ENCODE measurements at places on chromosomes 13 and 19.

- no peak for DNase-seq
Observed at GRCh38 chr19:12411893-12412292, 10.8 kb upstream of the ZNF799 start.

DNA sequence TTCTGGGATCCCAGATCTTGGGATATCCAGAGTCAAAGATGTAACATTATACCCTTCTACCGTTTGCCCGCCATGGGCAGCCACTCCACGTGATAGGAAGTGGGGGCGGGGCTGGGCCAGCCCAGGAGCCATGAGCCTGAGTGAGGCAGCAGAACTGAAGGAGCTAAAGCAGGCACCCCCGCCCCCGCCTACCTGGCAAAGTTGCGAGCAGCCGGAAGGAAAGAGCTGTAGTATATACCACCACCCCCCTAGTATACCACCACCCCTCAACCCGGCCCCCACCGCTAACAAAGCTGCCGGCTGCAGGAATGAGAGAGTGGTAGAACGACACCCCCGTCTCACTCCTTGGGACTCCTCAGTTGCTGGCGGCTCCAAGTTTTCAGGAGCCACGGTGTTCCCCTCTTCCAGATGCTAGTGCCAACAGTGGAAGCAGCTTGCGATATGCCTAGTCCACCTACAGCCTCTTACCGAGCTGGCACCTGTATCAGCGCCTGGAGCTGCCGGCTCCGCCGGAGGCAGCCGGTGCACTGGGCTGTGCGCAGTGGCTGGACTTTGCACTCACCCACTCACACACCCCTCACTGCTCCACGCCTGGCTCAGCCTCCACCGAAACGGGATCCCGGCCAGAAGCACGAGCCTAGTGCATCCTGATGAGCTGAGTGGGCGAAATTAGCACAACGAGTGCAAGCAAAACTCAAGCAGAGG is 230.7 kb upstream of the PRR20A start:
- DNase-seq: no peak

GRCh38 chr13:75440100-75440499 is 41.9 kb downstream of the TBC1D4 start:
- no peak for DNase-seq

GRCh38 chr13:62131604-62132003 is 716.0 kb upstream of the PCDH20 start:
- no peak for DNase-seq

GRCh38 chr19:30049846-30050667 is 108.0 kb downstream of the URI1 start:
- DNase-seq: no peak

- no peak for DNase-seq
Observed at GRCh38 chr19:17156296-17156946, 58.7 kb upstream of the USE1 start.

- no peak for DNase-seq
Observed at GRCh38 chr19:29714371-29714952, 599 bp downstream of the C19orf12 start.

GRCh38 chr13:60329221-60329923 is 67.6 kb upstream of the TDRD3 start:
- peak; percentile 12 for DNase-seq

Measured in neural crest cell (in vitro differentiated cells).